Stimulated activated CD8-positive, alpha-beta memory T cell treated with anti-CD3 and anti-CD28 coated beads, Interleukin-15, amount 100 ng/mL, for 4 hours (primary cell): ENCODE measurements at places on chromosomes 11 and 22.

- no peak for DNase-seq
These were observed 5.9 kb downstream of the TSPAN32 start for GRCh38 chr11:2307501-2308331.

GRCh38 chr22:40966726-40967085 lies 15.5 kb downstream of the RBX1 start:
- DNase-seq, result no peak

- DNase-seq, result no peak
These were observed 64.2 kb downstream of the CACNA1I start for GRCh38 chr22:39634530-39635405.

GRCh38 chr22:41526830-41527799 lies 17.2 kb downstream of the POLR3H start:
- peak; percentile 26 for DNase-seq
